ENCODE measurements at places on chromosomes 6 and 20. TPM values are rescaled to one million over a fixed set of nuclear protein-coding genes. Genes with fewer than 3 reads are reported as not detected.

Gene SFT2D1
- total RNA-seq, result 44.1 TPM

Gene MTFR2
- total RNA-seq, result 0.33 TPM

Gene HLA-G
- 0.26 TPM for total RNA-seq

Gene VWA7
- 0.26 TPM for total RNA-seq

Gene SRMS
- total RNA-seq, result not detected

Gene HLA-DQB1
- total RNA-seq, result not detected

Gene NKX2-2
- total RNA-seq, result not detected

Gene JAG1
- 136 TPM for total RNA-seq

Gene NRSN1
- not detected for total RNA-seq

Gene FAXC
- total RNA-seq, result 0.59 TPM

Gene CPNE1
- 159 TPM for total RNA-seq

Gene LGSN
- 0.07 TPM for total RNA-seq

Gene CYP24A1
- 0.26 TPM for total RNA-seq

Gene OLIG3
- total RNA-seq, result not detected

Gene AGPAT4
- 9.0 TPM for total RNA-seq

Gene BNIP5
- total RNA-seq, result not detected

Gene KIAA1755
- 4.7 TPM for total RNA-seq

Gene HRH3
- not detected for total RNA-seq

Gene TP53TG5
- not detected for total RNA-seq

Gene EGFL8
- total RNA-seq, result 1.5 TPM

Gene MRAP2
- total RNA-seq, result 2.7 TPM

Gene FAM217A
- not detected for total RNA-seq

Gene MACROD2
- total RNA-seq, result 0.85 TPM

Gene TRDN
- 0.10 TPM for total RNA-seq

Gene ANKRD66
- not detected for total RNA-seq

Gene DEFB113
- not detected for total RNA-seq

Gene GUCA1A
- not detected for total RNA-seq

Gene TSBP1
- total RNA-seq, result not detected

Gene BMP7
- not detected for total RNA-seq

Gene ANKEF1
- total RNA-seq, result 2.5 TPM

Gene C6orf141
- not detected for total RNA-seq

Gene EDEM2
- total RNA-seq, result 101 TPM

Gene DEFB124
- not detected for total RNA-seq

Gene C6orf118
- not detected for total RNA-seq

Gene CST2
- total RNA-seq, result 17.5 TPM

Measured in smooth muscle cell of the pulmonary artery (primary cell).